ENCODE measurements at places on chromosomes 2 and 18.

DNA sequence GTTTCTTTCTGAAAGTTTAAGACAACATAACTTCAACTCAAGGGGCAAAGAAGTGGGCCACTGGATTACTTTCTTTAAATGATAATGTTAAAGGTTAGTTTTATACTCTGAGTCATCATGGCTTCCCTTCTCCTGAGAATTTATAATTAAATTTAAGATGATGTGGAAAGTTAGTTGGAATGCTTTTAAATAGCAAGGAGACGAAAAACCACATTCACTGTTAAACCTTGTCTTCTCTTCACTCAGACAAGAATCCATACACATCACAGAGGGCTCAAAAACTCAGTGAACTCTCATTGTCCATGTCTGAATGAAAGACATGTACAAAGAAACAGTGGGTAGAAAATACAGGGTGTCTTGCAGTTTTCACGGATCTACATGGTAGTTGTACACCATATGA is 65.6 kb downstream of the COL5A2 start:
- no peak for DNase-seq

- DNase-seq, result no peak
These were observed 94.4 kb upstream of the XPO1 start for GRCh38 chr2:61632276-61633169.

DNA sequence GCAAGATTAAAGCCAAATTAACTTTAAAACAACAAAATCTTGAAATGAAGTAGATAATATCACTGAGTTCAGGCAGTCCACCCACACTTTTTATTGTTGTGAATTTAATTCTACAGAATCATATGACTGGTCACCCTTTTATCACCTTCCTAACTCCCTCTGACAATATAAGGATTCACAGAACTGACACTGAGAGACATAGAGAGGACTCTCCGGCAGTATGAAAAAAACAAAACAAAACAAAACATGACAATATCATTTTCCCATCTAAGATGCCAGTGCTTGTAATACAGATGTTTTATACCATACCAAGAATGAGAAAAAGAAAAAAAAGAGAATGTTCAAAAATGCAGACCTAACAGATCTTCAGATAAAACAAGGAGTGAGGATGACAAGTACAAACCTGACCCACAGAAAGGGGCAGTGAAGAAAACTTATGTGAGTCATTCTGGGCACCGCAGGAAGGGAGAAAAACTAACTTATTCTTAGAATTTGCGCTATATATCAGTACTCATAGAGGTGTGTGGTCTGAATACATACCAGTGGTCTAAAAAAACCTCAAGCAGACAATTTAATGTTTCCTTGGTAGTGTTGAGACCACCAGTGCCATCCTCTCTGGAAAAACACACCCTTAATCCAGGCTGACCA is 136.6 kb downstream of the ZAP70 start:
- no peak for DNase-seq

- DNase-seq, result no peak
These were observed 28.7 kb downstream of the COPS9 start for GRCh38 chr2:240107477-240107796.

GRCh38 chr2:180366481-180366880 is 359.4 kb upstream of the CWC22 start:
- no peak for DNase-seq

- DNase-seq, result no peak
These were observed 76.1 kb upstream of the CPO start for GRCh38 chr2:206863196-206863595.

GRCh38 chr2:10331702-10332401 is 29.1 kb downstream of the HPCAL1 start:
- DNase-seq, result no peak

- no peak for DNase-seq
These were observed 36.7 kb downstream of the DYNC1I2 start for GRCh38 chr2:171723716-171724683.

DNA sequence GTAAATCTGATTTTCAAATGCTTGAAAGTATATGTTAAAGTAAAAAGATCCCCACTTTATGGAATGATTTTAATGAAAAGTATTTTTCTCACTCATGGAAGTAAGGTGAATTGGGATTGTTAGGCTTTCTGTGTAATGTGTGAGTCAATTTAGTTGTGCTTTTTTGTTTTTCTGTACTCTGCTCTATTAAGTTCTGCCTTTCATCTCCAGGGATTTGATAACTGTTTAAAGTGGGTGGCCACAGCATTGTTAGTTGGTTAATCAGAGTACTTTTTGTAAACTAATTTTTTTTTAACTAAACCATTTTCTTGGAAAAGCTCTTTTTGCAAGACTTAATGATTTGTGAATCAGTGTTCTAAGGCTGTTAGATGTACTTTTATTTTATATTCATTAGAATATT is 76.8 kb downstream of the ABI2 start:
- DNase-seq, result no peak

GRCh38 chr18:34864836-34865497 is 154.9 kb downstream of the DTNA start:
- DNase-seq, result no peak

- no peak for DNase-seq
These were observed 11.1 kb upstream of the KCMF1 start for GRCh38 chr2:84959566-84960506.

GRCh38 chr2:29802986-29803385 is 118.4 kb downstream of the ALK start:
- no peak for DNase-seq

- no peak for DNase-seq
These were observed 57.3 kb upstream of the SLC66A3 start for GRCh38 chr2:11097854-11098387.

- no peak for DNase-seq
These were observed 85.2 kb downstream of the MDH1 start for GRCh38 chr2:63673865-63674533.

- peak; percentile 34 for DNase-seq
These were observed 49.9 kb downstream of the KCNIP3 start for GRCh38 chr2:95346738-95347671.

DNA sequence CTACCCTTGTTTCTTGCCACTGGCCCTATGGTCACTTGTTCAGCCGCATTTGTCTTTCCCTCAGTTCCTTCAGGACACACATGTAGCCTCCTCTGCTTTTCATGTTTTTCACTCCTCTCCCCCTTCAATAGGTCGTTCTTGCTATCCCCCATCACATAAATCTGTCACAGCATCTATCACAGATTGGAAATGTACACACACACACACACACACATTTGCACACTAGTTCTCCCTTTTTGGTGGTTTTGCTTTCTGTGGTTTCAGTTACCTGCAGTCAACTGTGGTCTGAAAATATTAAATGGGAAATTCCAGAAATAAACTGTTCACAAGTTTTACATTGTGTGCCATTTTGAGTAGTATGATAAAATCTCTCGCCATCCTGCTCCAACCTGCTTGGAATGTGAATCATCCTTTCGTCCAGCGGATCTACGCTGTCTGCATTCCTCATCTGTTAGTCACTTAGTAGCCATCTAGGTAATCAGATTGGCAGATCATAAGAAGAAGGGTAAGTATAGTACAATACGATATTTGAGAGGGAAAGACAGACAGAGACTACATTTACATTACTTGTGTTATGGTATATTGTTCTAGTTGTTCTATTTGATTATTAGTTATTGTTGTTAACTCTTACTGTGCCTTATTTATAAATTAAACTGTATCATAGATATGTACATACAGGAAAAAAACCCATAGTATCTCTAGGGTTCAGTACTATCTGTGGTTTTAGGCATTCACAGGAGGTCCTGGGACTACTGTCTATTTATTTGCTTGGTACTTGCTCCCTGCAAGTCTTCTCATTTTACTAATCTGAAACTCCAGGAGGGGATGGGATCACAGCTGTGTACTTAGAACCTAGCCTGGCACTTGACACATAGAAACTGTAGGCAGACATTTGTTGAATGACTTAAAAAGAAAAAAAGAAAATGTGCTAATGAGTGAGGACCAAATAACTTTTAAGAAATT is 86.1 kb upstream of the PNPT1 start:
- peak; percentile 70 for DNase-seq

GRCh38 chr2:22999951-23000350 is 385.0 kb upstream of the KLHL29 start:
- no peak for DNase-seq

GRCh38 chr2:72914589-72915319 is 2.6 kb upstream of the EMX1 start:
- DNase-seq, result no peak

DNA sequence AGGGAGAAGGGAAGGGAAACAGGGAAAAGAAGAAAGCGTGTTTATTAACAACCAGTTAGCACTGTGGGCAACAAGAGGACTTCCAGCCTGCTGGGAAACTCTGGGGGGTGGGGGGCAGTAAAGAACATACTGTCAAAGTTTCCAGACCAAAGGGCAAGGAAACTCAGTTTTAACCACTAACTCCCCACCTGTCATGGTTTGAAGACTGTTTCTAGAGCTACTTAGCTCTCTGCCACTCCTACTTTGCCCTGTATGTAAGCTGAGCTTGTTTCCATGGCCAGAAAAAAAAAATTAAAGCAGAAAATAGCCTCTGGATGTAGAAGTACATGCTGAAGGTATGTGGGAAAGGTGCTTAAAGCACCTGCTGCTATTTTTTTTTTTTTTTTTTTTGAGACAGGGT is 11.0 kb upstream of the PTPN2 start:
- no peak for DNase-seq

DNA sequence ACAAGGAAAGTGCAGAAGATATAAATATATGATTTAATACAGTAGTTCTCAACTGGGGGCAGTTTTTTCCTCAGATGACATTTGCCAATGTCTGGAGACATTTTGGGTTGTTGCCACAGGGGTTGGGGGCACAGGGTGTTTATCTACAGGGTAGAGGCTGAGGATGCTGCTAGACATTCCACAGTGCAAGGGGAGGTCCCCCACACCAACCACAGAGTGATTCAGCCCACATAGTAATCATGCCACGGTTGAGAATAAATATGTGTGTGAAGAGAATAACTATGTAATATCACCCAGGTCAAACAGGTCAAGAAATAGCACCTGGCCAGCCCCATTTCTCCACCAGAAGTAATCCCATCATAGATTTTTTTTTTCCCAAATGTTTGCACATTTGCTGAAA is 17.9 kb downstream of the DYSF start:
- no peak for DNase-seq

All from Caco-2 (cell line).